Activated CD4-positive, alpha-beta memory T cell treated with anti-CD3 and anti-CD28 coated beads, Interleukin-2, amount 10 ng/mL, durations not matched to agents 7 days and 5 days (primary cell): ENCODE measurements at places on chromosomes 4 and X. TPM values are rescaled to one million over a fixed set of nuclear protein-coding genes. Genes with fewer than 3 reads are reported as not detected.

GRCh38 chrX:53223068-53223693 lies 1.8 kb downstream of the KDM5C start:
- peaks cover 41% of the 10 kb centered on the region for H3K36me3 ChIP-seq
- peaks cover 48% of the 10 kb centered on the region for H3K4me1 ChIP-seq
- peak overlapping the region; percentile 89 for H3K4me3 ChIP-seq
- DNase-seq, result no peak
- no peak overlapping the region for H3K27ac ChIP-seq

DNA sequence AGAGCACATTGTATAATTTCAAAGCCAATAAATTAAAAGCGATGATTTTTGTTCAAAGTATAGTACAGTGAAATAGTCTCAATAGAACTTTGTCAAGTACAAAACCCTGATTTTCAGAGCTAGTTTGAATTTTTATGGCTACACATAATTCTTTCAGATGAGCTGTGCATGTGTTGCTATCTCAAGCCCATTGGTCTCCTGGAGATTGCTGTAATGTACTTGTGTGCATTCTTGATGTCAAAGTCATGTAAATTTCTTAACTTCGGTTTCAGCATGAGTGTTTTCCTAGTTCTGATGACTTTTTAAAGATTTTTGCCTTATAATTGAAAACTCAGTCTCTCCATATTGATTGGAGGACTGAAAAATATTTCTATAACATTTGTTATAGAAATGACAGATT lies 200.8 kb downstream of the CEP135 start:
- no peak overlapping the region for H3K27ac ChIP-seq
- no peak for DNase-seq

DNA sequence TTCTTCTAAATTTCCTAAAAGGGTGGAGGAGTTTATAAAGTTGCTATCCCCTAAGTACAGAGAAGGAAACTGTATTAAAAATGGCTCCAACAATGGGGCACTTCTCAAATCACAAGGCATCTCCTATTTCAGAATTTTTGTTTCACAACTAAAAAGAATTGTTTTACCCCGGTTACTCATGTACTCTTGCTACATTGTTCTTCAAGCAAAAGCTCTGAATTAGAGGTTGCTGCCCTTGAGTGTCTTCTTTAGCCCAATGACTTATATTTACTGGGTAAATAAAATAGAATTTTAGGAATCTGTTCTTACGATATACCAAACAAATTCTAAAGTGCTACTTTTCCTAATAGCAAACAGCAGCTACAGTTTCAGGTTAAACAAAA lies 67.5 kb downstream of the PPEF2 start:
- peaks cover 5% of the 10 kb centered on the region for H3K27me3 ChIP-seq
- H3K36me3 ChIP-seq, result no peaks in the 10 kb centered on the region
- H3K4me3 ChIP-seq, result no peak overlapping the region
- peaks cover 2% of the 10 kb centered on the region for H3K4me1 ChIP-seq

DNA sequence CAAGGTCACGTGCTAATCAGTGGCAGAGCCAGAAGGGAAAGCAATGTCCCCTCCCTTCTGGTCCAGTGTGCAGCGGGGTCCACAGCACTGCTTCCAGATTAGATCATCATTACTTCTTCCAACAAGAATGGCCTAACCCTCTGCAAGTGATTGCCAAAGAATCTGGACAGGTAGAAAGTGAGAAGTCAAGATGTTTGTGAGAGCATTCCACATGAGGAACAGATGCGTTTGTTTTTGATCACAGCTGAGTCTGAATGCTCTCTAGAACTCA lies 147.7 kb downstream of the SHROOM3 start:
- H3K36me3 ChIP-seq, result no peaks in the 10 kb centered on the region
- no peak overlapping the region for H3K27ac ChIP-seq
- H3K27me3 ChIP-seq, result peaks cover 55% of the 10 kb centered on the region

- DNase-seq, result no peak
- H3K36me3 ChIP-seq, result no peaks in the 10 kb centered on the region
- no peak overlapping the region for H3K27ac ChIP-seq
- H3K4me1 ChIP-seq, result no peaks in the 10 kb centered on the region
These were observed 18.0 kb upstream of the PDZD4 start for GRCh38 chrX:153848325-153848724.

GRCh38 chr4:101355767-101356702 lies 8.7 kb upstream of the PPP3CA start:
- H3K36me3 ChIP-seq, result no peaks in the 10 kb centered on the region
- H3K27me3 ChIP-seq, result peaks cover 9% of the 10 kb centered on the region
- no peaks in the 10 kb centered on the region for H3K4me1 ChIP-seq

- H3K36me3 ChIP-seq, result peaks cover 16% of the 10 kb centered on the region
- H3K4me3 ChIP-seq, result no peak overlapping the region
- H3K4me1 ChIP-seq, result no peaks in the 10 kb centered on the region
- no peaks in the 10 kb centered on the region for H3K27me3 ChIP-seq
- DNase-seq, result no peak
These were observed 37.9 kb downstream of the CUL4B start for GRCh38 chrX:120522820-120523219.

DNA sequence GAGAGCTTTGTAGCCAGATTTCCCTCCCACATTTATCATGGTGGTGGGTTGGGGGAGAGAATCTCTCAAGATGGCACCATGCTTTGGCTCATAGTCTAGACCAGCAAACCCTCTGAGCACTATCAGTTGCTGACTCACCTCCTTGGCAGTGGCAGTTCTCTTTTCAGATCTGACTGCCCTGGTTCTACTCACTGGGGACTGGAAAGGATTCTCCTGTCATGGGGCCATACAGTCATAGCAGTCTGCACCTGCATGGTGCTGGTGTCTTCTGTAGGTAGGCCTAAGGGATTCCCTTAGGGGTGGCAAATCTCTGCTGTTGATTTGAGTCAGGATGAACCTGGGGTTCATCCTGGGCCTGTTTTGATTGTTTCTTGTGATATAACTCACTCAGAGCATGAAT lies 2.6 kb downstream of the TEX13B start:
- H3K4me1 ChIP-seq, result no peaks in the 10 kb centered on the region
- H3K27ac ChIP-seq, result no peak overlapping the region
- no peaks in the 10 kb centered on the region for H3K27me3 ChIP-seq
- no peaks in the 10 kb centered on the region for H3K36me3 ChIP-seq

- H3K36me3 ChIP-seq, result no peaks in the 10 kb centered on the region
- no peaks in the 10 kb centered on the region for H3K4me1 ChIP-seq
- H3K27me3 ChIP-seq, result no peaks in the 10 kb centered on the region
- no peak overlapping the region for H3K27ac ChIP-seq
- no peak for DNase-seq
These were observed 353.1 kb upstream of the BOD1L1 start for GRCh38 chr4:13980317-13981310.

- H3K4me1 ChIP-seq, result no peaks in the 10 kb centered on the region
- H3K27ac ChIP-seq, result no peak overlapping the region
- H3K36me3 ChIP-seq, result no peaks in the 10 kb centered on the region
- no peak for DNase-seq
These were observed 148.6 kb downstream of the SLC4A4 start for GRCh38 chr4:71487344-71487920.

DNA sequence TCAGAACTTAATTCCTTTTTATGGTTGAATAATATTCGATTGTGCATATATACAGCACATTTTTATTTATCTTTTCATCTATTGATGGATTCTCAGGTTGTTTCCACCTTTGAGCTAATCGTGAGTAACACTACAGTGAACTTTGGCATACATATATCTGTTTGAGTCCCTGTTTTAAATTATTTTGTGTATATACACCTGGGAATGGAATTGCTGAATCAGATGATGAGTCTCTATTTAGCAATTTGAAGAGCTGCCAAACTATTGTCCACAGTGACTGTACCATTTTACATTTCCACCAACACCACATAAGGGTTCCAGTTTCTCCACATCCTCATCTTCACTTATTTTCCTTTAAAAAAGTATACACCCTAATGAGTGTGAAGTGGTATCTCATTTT lies 166.2 kb upstream of the FGF13 start:
- no peaks in the 10 kb centered on the region for H3K27me3 ChIP-seq
- H3K36me3 ChIP-seq, result no peaks in the 10 kb centered on the region
- H3K4me1 ChIP-seq, result no peaks in the 10 kb centered on the region
- no peak overlapping the region for H3K4me3 ChIP-seq
- DNase-seq, result no peak

DNA sequence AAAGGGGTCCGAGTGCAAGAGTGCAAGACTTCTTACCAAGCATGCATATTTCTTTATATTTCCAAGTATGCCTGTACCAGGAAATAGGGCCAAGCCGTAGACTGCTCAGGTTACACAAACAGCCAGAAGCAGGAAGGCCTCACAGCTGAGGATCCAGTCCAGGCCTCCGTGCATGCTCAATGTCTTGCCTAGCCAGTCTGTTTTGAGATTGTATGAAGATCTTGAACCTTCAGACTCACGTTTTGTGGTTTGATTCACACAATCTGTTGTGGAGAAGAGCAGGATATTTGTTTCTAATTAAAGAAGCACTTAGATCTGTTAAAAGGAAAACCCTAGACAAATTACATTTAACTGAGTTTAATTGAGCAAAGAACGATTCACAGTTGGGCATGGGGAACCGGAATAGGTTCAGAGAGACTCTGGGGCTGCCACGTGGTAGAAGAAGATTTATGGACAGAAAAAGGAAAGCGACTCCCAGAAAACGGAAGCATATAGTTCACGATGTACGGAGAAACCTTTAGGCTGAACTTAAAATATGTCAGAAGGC lies 1.2 kb downstream of the MGST2 start:
- peaks cover 7% of the 10 kb centered on the region for H3K36me3 ChIP-seq
- peak overlapping the region; percentile 90 for H3K4me3 ChIP-seq
- DNase-seq, result peak; percentile 23

DNA sequence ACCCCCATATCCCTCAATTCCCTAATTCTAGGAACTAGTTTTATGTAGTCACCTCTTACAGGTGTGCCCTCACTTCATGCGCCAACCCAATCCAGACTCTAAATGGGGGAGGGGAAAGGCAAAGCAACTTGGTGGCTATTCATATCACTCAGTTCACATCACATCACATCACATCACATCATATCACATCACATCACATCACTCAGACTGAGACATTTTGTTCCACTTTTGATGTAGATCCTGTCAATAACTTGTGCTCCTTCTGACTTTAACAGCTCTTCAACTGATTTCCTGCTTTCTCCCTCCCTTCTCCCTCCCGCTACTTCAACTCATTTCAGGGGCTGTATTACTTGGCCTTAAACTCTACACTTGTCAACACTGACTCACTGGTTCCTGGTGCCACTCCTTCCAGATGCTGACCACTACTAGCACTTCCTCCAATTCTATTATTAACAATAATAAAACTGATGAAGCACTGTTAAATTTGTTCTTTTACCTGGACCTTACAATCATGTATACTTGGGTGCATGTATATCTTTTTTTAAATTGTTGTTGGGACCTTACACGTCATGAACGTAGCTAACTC lies 29.1 kb upstream of the PLS3 start:
- DNase-seq, result no peak
- no peak overlapping the region for H3K27ac ChIP-seq
- H3K4me1 ChIP-seq, result no peaks in the 10 kb centered on the region

- H3K27ac ChIP-seq, result no peak overlapping the region
- DNase-seq, result no peak
- no peak overlapping the region for H3K4me3 ChIP-seq
These were observed 62.7 kb downstream of the SH3RF1 start for GRCh38 chr4:169208090-169208455.

DNA sequence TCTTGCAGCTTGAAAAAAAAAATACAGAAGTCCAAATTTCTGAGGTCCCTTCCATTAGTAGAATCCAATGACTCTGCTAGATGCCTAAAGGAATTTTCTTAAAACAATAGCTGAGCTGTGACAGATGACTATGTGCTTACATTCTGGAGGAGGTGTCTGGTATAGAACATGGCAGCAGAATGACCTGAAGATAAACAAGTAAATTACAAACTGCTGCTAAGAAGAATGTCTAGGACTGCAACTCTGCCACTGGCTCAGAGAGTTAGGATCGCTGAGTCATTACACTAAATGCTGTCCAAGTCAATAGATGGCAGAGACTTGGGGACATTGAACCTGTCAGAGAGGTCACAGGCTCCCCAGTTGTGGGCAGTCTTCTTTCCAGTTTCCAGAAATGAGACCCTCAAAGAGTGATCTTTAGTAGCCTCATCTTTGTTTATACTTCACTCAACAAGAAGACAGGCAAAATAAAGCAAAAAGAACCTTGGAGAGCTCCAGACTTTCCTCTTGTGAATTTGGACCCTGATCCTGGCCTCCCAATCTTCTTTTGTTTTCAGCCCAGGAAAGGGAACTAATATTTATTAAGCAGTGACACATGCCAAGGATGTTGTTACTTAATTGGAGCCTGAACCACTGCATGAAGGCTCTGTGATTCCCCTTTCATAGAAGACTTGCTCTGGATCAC lies 56.4 kb upstream of the SCML1 start:
- peaks cover 26% of the 10 kb centered on the region for H3K4me1 ChIP-seq
- DNase-seq, result no peak
- H3K4me3 ChIP-seq, result no peak overlapping the region

DNA sequence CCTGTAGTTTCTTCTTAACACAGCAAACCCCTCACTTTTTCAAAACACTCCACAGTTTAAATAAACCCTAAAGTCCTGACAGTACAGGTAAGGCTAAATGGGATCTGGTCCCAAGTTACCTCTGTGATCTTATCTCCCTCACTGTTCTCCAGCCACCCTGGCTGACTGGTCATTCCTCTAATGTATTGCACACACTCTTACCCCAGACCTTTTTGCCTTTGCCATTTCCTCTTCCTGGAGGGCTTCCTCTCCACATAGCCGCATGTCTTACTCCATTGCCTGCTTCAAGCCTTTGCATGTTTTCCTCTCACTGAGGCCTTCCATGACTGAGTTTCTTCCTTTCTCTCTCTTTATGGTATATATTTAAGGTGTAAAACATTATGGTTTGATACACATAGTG lies 19.5 kb upstream of the ANXA3 start:
- H3K27me3 ChIP-seq, result peaks cover 11% of the 10 kb centered on the region
- H3K4me3 ChIP-seq, result no peak overlapping the region
- H3K27ac ChIP-seq, result no peak overlapping the region
- no peaks in the 10 kb centered on the region for H3K36me3 ChIP-seq
- H3K4me1 ChIP-seq, result no peaks in the 10 kb centered on the region
- no peak for DNase-seq

- H3K27ac ChIP-seq, result no peak overlapping the region
- H3K4me1 ChIP-seq, result no peaks in the 10 kb centered on the region
- DNase-seq, result no peak
- no peaks in the 10 kb centered on the region for H3K36me3 ChIP-seq
These were observed 98.8 kb upstream of the GATB start for GRCh38 chr4:151859641-151860040.

GRCh38 chr4:182513587-182514291 lies 270.5 kb downstream of the TENM3 start:
- no peaks in the 10 kb centered on the region for H3K4me1 ChIP-seq
- H3K4me3 ChIP-seq, result no peak overlapping the region
- no peak for DNase-seq
- H3K27ac ChIP-seq, result no peak overlapping the region
- H3K36me3 ChIP-seq, result no peaks in the 10 kb centered on the region

Gene GNRHR
- total RNA-seq, result not detected

Gene SPIN2A
- 0.85 TPM for total RNA-seq

Gene COL4A6
- total RNA-seq, result not detected

Gene LRRC66
- 0.28 TPM for total RNA-seq

Gene SYNPO2
- total RNA-seq, result 0.50 TPM

Gene EFHC2
- total RNA-seq, result 0.63 TPM

Gene MAGEA12
- not detected for total RNA-seq

Gene SNCA
- 12.2 TPM for total RNA-seq

Gene ARHGEF38
- not detected for total RNA-seq

Gene SOD3
- not detected for total RNA-seq

Gene RIBC1
- 1.3 TPM for total RNA-seq

Gene NPY2R
- not detected for total RNA-seq

Gene NAP1L3
- total RNA-seq, result 1.0 TPM

Gene CRMP1
- total RNA-seq, result 0.30 TPM
